ENCODE measurements at places on chromosomes 3 and 15.
A peak's percentile ranks its signal among the peaks of the same experiment; 100 is the strongest.

DNA sequence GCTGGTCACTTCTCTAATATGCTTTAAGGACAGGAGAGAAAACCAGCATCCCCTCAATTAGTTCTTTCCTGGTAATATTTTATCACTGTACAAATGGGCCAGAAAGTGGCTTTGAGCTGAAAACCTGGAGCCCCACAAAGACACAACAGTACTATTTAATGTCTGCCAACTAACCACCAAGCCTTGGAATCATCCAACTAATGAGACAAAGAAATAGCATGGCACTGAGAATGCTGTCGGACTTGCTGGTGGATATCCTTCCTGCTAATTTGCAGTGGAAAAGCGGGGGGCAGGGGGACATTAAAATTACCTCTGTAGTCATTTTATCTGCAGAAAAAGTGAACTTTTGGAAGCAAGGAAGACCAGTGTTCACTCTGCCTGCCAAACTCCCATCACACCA, 288.5 kb downstream of the KBTBD8 start:
- DNase-seq: no peak

DNA sequence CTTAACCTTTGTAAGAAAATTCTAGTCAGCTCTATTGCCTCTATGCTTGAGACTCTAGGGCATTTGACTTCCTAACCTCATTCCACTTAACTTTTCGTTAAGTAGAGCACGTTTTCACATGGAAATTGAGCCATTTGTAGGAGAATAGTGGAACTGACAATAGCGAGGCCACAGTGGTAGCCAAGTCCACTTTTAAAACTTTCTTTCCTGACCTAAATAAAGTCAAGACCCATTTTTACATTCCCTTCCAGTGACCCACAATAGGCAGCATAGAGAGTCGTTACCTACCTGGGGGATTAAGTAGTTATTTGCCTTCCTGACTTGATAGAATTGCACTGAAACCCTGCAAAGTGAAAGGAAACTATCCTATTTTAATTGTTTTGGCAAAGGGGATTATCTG, 386.0 kb upstream of the NECTIN3 start:
- DNase-seq: no peak

GRCh38 chr3:177210744-177211502, 13.6 kb upstream of the TBL1XR1 start:
- no peak for DNase-seq

DNA sequence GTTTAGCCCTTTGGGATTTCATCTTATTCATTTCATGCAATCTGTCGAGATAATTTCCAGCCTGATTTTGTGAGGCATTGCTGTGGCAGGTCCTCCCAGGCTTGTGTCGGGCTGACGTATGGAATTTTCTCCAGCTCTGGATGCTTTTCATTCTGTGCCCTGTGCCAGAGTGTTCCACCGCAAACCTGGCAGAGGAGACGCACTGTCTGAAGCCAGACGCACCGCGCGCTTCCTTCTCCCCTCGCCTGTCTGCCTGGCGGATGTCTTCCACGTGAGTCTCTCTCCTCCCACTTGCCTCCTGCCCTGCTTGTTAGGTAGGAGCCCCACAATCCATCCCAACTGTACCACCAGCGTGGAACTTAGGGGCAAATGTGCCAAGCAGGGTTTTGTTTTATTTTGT, 20.1 kb upstream of the GLCE start:
- DNase-seq: no peak

DNA sequence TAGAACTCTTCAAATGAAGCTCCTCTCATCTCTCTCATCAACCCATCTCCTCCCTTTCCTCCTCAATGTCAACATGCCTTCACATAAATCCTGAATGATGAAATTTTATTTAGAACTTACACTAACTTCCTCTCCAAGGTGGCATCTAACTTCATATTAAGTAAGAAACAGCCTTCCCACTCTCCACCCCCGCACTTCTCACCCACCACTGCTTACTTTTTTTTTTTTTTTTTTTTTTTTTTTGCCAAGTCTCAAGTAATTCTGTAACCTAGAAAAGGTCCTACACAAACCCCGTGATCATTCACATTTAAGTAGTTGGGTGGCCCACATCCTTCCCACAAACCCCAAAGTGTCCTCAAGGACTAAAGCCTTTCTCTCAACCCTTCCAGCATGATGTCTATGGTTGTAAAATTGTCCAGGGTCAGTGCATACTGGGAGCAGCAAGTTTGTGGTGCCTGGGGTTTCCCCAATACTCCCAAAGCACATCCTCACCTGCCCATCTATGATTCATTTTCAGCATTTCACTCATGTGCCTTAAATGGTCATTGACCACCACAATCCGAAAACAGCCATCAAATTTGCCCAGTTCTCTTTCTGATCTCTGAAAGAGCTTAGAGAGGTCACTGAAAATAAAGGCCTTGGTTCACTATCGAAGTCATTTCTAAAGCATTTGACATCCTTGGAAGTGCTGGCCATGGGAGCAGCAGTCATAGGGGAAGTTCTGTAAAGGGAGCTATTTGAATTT, 47.2 kb downstream of the CD86 start:
- DNase-seq: no peak

GRCh38 chr3:58198804-58199203, 12.0 kb downstream of the DNASE1L3 start:
- no peak for DNase-seq

- no peak for DNase-seq
These were observed 86.4 kb downstream of the WWTR1 start for GRCh38 chr3:149571381-149571780.

DNA sequence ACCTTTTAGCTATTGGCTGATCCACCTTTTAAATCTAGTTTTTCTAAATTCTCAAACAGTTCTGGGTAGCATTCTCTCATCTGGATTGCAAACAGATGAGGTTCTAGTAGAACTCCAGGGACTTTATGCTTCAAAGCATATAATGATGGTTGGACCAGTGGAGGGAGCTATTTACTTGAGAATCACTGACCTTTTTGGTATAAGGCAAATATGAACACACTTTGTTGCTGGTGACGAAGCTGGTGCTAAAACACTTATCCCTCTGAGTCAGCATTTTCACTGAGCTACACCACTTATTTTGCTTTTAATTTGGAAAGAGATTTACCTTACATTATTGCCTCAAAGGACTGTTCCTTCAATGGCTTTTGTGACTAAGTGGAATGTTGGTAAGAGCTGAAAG, 58.6 kb upstream of the SLITRK3 start:
- no peak for DNase-seq

DNA sequence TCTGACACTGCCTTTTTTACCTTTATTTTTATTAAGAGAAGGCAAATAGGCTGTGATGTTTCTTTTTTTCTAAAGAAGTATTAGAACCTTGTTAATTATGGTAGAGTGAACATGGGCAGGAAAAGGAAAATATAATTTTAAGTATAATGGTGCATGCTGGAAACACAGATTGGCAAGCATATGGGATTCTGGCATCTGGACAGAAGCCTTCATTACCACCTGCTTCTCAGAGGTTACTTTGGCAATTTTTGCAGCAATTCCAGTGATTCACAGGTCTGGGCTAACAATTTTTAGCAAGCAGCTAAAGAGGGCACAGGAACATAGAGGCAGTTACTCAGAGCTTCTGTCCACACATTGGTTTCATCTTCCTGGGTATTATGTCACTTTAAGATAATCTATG, 258.3 kb downstream of the DIPK2A start:
- no peak for DNase-seq

GRCh38 chr3:176514297-176514696, 683.0 kb downstream of the TBL1XR1 start:
- no peak for DNase-seq

DNA sequence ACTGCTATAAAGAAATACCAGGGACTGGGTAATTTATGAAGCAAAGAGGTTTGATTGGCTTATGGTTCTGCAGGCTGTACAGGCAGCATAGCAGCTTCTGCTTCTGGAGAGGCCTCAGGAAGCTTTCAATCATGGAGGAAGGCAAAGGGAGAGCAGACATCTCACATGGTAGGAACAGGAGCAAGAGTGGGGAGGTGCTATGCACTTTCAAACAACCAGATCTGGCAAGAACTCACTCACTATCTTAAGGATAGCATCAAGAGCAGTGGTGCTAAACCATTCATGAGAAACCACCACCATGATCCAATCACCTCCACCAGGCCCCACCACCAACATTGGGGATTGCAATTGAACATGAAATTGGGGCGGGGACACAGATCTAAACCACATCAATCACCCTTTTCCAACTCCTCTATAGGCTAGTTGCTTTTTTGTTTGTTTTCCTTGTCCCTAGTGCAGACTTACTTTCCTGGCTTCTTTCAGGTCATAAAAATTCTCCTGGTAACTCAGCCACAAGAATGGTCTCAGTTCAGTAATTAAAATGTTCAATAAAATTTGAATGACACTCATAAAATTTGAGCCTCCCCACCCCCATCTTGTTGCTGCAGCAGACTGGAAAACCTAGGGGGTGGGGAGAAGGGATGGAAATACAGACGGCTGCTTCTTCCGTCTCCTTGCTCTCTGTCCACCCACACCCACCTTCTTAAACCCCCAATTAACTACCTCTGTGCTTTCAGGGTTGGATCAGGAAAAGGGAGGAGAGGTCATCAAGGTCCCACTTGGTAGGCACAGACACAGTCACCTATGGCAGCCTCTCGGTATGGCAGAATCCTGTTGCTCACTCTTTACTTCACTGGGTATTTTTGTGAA, 16.3 kb upstream of the TIPARP start:
- DNase-seq: no peak

DNA sequence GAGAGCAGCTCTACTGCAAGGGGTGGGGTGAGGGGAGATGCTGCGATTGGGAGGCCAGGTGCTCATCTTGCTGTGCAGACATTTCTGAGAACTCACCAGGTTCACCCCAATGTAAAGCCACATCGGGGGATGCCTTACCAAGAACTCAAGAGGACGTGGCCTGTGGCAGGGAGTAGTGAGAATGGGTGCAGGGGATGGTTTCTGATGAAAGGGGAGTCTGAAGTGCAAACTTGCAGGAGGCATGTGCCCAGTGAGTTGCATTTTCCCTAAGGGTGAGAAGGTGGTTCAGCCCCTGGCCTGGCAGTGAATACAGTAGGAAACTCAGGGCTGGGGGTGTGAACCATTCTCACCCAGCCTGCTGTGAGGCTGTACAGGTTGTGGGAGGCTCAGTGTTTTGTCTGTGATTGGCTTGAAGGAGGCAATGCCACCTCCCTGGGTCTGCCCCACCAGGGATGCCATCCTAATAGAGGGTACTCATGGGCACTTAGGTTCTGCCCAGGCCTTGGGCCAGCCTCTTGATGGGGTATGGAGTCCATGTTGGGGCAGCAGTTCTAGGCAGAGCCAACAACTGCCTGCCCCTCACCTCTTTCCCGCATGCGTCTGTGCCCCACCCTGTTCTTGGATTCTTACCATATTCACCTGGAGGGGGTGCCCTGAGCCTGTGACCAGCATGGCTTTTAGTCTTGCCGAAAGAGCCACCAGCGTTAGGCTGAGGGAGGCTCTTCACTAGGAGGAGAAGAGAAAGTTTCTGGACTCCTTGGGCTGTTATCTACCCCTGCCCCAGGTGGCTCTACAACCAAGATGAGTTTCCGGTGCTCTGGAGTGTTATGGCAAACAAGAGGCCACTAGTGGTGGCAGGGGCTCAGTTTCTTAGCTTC, 4.5 kb downstream of the HEMK1 start:
- peak; percentile 55 for DNase-seq

- no peak for DNase-seq
These were observed 294.9 kb upstream of the SGO1 start for GRCh38 chr3:20480786-20481365.

DNA sequence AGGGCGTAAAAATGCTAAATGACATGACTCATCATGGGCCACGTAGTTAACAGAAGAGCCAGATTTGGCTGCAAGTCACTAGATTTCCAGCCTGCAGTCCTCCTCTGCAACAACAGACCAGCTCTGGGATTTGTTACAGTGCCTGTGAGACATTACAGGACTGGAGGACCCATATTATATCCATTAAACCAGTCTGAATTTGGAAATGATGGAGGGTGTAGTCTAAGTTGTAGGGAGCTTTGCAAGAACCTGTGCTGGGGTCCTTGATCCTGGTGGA, 10.8 kb downstream of the ZNF774 start:
- DNase-seq: no peak

DNA sequence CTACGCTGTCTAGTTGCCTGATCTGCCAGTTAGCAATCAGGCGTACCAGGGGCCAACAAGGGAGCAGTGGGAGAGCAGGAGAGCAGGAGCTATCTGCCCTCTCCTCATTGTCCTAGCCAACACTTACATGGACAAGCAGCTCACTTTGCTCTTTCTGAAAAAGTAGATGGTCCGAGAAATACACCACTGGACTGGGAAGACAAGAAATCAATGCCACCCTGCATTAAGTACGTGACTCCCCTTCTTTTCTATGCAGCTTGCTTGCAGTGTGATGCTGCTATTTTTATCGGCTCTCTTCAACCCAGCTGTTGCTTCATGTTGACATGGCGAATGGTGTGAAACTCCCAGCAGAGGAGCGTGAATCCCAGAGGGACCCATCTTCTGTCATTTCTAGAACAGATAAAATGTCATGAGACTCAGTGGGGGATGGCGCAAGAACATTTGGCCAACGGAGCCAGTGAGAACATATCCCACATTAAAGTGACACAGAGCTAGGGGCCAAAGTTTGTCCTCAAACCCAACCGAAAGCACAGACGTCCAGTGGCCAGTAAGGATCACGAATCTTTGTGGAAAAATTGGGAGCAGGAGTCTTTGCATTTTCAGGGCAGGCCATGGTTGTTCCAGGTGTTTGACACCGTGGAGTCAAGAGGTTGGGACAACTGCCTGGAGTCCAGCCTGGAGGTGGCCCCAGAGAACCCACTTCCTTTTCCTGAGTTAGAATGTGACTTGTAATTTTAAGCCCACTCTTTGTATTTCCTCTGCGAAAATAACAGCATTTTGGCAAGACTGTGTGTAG, 53.7 kb upstream of the MEF2A start:
- no peak for DNase-seq

DNA sequence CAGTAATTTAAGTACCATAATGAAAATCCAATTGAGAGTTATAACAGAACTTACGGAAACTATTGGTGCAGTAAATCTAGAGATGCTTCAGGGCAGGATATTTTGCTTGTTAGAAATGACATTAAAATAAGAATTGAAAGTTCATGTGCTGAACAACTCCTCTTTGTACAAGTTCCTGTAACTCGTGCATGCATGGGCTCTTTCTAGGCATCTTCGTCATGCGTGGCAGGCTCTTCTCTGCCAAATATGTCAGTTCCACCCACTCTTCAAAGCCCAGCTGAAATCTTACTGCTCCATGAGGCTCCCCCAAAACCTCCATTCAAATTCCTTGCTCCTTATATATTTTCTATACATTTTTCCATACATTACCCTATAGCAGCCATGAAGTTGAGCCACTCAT, 48.7 kb downstream of the FBN1 start:
- no peak for DNase-seq

All from activated T-helper 1 cell treated with Interleukin-2 at 50 U/mL for 16 hours (primary cell).